ENCODE measurements at places on chromosomes 13 and 19.

DNA sequence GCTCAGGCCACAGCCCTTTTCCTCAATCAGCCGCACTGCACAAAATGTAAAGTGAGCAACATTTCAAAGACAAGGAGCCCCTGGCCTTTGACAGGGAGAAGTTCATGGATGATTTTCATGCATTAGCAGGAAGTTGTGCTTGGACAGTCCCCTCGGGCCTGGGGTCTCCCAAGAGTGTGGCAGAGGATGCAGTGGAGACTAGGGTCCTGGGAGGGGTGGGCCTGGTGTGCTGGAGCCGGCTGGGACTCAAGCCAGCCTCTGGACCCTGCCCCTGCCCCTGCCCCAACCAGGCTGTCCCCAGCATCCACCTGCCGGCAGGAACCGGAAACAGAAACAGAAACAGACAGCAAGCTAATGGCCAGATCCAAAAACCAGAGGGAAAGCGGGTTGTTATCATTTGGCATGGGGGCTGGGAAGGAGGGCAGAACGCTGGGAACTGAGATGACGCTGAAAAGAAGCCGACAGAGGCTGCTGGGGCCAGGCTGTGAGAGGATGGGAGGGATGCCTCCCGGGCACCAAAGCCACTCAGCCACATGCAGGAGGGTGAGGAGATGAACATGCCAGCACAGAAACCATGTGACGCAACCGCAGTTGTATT, 2.3 kb downstream of the GAS6 start:
- no peak for DNase-seq

DNA sequence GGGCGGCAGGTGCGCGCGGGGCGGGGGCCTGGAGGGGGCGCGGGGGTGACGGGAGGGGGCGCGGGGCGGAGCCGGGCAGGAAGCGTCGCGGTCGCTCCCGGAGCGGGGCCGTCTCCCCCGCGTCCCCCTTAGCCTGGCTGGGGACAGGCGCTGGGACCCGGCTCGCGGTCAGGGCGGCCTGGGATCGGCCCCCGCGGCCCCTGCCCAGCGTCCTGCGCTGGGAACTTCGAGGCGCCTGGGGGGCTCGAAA, 74.7 kb upstream of the MCF2L start:
- no peak for DNase-seq

GRCh38 chr19:2478756-2479555, 3.0 kb downstream of the GADD45B start:
- no peak for DNase-seq

DNA sequence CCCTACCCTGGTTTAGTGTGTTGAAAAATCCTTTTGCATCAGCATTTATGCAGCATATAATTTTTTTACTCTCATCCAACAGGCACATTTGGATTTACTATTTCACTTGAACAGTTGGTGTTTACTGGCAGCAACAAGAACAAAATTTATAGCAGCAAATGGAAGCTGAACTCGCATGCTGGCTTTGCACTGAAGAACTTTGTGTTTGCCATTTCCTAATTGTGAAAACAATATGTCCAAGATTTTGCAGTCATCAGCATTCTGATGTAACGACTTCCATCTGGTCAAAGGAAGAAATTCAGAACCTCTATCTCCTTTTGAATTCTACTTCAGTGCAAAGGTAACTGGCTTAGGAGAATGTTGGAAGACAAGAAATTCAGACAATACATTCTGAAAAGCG, 131.0 kb downstream of the DLEU7 start:
- no peak for DNase-seq

GRCh38 chr19:41701401-41702075, 6.9 kb upstream of the CEACAM5 start:
- no peak for DNase-seq

DNA sequence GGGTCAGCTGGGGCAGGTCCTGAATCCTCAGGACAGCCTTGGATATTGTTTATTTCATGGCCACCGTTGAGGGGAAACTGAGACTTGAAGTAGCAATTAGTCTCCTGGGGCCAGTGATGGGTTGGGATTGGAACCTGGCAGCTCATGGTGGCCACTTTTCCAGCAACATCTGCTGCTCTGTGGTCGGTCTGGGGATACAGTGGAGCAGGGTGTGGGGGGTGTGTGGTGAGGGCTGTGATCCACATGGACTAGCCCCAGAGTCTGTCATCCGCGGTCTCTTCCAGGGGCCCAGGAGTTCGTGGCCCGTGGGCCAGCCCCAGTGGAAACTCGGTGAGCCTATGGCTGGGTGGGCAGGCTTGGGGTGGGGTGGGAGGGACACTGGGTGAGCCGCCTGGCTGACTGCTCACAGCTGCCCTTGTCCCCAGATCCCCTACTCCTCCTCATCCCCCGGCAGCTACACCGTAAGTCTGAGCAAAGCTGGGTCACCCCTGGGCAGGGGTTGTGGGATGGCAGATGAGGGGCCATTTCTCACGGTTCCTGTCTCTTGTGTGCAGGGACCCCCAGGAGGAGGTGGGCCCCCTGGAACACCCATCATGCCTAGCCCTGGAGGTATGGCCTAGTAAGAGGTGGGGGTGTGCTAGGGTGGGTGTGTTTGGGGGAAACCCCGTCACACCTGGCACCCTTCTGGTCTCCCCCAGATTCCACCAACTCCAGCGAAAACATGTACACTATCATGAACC, 5.5 kb downstream of the ISYNA1 start:
- no peak for DNase-seq

GRCh38 chr13:92196591-92197256, 798.3 kb downstream of the GPC5 start:
- no peak for DNase-seq

DNA sequence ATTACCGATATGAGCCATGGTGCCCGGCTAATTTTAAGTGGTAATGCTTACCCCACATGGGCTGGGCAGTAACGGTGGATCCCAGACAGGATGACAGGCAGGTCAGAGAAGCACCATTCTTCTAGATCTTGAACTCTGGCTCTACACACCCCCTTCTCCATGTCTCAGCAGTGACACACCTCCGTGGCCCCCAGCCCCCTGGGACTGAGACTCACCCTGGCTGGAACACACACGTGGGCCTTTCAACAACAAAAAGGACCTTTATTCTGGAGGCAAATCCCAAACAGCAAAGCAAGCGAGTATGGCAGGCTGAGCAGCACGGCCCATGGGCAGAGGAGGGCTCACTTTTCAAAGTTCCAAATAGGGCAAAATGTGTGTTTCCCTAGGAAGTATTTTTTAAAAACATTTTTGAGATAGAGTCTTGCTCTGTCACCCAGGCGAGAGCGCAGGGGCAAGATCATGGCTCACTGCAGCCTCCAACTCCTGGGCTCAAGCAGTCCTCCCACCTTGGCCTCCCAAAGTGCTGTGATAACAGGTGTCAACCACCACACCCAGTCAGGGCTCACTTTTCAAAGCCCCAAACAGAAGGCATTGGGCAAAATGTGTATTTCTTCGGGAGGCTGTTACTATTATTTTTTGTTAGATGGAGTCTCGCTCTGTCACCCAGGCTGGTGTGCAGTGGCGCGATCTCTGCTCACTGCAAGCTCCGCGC, 4.2 kb upstream of the PLIN4 start:
- DNase-seq: no peak

- DNase-seq: no peak
Measured at GRCh38 chr13:40680659-40681323, 14.3 kb upstream of the FOXO1 start.

DNA sequence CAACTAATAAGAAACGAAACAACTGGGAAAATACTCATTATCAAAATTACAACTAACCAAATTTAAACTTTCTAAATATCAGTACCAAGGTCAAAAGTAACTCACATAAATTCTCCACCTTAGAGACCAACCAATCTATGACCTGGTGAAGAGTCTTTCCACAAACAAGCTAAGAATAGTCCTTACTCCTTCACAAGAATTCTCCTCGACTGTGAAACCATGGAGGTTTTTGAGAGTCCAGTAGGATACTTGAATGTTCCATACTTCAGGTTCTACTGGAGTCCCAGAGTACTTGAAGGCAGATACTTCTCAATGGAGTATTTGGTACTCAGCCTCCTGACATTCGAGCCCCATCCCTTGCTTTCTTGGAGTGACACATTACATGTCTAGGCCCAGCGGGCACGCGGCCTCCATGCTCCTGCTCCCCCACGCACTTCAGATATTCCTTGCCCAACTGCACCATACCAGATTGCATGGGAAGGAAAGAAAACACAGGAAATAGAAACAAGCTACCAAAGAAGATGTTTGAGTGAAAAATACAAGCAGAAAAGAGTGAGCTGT, 63.9 kb downstream of the ABCC4 start:
- DNase-seq: no peak

DNA sequence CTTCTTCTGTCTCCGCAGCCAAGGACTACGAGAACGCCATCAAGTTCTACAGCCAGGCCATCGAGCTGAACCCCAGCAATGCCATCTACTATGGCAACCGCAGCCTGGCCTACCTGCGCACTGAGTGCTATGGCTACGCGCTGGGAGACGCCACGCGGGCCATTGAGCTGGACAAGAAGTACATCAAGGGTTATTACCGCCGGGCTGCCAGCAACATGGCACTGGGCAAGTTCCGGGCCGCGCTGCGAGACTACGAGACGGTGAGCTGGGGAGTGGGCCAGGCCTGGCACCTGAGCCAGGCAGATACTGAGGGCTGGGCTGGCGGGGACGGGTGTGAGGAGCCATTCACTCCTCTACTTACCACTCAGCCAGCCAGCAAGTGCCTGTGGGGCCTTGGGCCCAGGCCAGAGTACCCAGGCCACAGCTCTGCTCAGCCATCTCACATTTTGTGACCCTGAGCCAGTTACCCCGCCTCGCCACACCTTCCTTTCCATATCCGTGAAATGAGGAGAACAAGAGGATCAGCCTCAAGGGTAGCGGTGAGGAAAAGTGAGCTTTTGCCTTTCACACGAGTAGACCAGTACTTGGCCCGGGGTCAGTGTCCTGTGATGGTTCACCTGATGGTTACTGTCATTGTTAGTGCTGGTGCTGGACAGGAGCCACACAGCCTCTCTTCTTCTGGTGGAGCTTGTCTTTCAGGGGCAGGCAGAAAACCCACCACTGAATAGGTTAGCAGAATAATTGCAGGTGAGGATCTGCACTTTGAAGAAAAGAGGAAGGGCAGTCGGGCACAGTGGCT, 7.0 kb downstream of the PPP5C start:
- DNase-seq: no peak

DNA sequence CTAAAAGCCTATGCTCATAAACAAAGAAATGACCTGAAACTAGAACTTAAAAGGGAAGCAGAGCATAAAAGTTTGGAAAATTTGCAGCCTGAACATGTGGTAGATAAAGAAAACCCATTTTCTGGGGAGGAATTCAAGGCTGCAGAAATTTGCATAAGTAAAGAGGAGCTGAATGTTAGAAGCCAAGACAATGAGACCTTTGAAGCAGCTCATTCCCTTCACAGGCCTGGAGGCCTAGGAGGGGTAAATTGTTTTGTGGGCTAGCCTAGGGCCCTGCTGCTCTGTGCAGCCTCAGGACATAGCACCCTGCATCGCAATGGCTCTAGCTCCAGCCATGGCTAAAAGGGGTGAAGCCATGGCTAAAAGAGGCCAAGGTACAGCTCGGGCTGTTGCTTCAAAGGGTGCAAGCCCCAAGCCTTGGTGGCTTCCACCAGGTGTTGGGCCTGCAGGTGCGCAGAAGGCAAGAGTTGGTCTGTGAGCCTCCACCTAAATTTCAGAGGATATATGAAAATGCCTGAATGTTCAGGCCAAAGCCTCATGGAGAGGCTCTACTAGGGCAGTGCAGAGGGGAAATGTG, 38.3 kb downstream of the ZIC2 start:
- no peak for DNase-seq

DNA sequence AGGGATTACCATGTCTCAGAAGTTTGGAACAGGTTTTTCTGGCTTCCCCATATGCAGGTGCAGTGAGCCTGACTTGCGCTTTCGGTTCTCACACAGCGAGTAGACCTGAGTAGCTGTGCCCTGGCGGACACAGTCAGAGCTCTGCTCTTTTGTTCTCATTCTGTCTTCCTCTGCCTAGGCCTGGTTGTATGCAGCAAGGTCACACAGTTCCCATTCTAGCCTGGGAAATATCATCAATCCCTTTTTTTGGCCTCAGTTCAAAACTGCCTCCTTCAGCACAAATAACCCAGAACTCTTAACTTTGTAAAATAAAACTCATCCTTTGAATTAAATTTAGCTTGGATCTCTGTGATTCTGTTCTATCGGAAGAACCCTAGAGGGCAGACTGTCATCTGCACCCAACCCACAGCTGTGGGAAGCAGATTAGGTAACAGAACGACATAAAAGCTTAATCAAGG, 10.2 kb downstream of the OXGR1 start:
- DNase-seq: no peak

- DNase-seq: peak; percentile 18
Measured at GRCh38 chr13:46341112-46341711, 45.8 kb downstream of the RUBCNL start.

GRCh38 chr13:30074431-30074830, 224.0 kb upstream of the UBL3 start:
- DNase-seq: peak; percentile 9

DNA sequence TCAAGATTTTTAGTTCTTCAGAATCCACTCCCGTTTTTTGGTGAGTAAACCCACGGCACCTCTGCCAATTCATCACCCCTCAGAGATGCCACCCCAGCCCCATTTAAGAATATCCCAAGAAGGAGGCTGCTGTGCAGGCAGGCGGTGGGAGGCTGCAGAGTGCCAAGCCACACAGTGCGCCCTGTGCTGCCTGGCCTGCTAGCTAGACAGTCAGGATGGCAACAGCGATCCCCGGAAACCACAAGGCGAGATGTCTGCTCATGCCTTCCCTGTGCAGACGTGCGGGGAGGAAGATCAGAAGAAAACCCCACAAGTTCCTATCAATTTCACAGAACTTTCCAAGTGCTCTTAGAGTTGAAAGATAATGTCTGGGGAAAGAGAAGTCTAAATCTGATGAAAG, 64.8 kb upstream of the GPR183 start:
- DNase-seq: no peak

- no peak for DNase-seq
Measured at GRCh38 chr19:52734331-52734892, 432 bp downstream of the ZNF611 start.

GRCh38 chr13:81874253-81874652, 1533.3 kb upstream of the SPRY2 start:
- no peak for DNase-seq

DNA sequence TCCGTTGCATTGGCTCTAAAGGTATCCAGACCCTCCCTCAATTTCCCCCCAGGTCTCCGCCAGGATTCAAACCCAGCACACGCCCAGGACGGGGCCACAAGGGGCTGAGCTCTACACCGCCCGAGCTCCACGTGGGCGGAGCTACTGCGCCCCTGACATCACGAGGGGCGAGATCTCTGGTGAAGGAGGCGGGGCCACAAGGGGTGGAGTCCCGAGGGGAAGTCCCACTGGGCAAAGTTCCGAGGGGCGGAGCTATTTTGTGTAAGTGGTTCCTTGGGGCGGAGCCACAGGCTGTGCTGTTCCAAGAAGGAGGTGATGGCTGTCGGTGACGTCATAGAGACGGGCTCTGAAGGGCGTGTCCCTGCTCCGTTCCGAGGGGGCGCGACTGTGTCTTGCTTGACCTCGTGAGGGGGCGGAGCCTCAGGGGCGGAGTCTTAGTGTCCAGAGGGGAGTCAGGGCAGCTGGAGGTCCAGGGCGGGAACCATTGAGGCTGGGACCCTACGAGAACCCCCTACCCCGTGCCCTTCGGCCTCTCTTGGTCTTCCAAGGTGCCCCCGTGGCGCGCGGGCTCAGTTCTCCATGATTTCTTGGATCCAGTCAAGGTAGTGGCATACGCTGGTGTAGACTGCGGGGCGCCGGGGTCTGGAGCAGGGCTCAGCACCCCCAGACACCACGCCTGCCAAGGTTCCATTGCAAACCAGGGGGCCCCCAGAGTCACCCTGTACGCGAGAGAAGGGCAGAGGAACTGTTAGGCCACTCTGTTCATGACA, 1.3 kb upstream of the KLK8 start:
- DNase-seq: no peak

Measured in GM04503 (cell line).